Esophagus squamous epithelium (tissue), 5 donors: ENCODE measurements at places on chromosomes 3 and 15.

GRCh38 chr3:128873244-128874022, 6.0 kb upstream of the ACAD9 start:
- no peak for DNase-seq

- DNase-seq = no peak
Observed at GRCh38 chr3:183370391-183370790, 58.0 kb downstream of the MCF2L2 start.

DNA sequence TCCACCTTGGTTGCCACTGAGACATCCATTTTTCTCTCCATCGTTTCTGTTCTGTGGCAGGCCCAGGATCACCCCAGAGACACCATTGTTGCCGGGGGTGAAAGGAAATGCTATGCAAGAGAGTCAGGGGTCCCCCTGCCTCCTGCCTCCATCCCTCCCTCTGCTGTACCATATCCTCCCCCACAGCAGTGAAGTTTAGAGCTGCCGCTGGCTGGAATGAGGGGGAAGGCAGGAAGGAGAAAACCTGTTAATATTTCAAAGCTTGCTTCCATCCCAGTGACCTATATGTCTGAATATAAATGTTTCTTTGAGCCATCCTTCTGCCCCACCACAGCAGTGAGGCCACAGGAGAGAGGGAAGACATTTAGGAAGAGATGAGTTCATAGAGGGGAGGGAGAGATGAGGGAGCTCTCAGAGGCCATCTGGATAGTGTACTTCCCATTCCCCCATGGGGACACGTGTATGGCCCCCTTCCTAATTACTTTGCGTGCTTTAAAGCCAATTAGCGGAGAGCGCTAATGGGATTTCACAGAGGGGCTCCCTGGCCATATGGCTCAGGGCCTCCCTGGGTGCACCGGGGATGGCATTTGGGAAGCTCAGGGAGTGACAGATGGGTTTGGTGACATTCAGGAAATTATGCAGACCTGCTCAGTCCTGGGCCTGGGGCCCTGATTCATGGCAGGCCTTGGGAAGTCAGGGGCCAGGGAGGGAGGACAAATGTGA, 40.4 kb upstream of the CHRNB4 start:
- DNase-seq = no peak

DNA sequence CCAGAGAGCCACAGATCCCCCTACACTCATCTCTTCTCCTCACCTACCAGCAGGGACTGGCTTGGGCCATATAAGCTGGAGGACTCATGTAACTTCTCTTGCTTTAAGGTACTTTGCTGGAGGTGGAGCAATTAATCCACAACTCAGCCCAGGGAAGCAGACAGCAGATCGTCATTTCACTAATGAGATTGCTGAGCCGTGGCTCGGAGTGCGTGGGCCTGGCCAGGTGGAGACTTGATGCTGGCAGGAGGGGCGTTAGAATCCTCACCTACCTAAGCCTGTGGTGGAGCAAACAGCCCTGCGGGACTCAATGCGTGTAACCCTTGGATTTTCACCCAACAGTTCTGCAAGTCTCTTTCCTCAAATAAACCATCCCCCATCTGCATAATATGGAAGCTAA, 253.2 kb downstream of the RORA start:
- no peak for DNase-seq

- no peak for DNase-seq
Observed at GRCh38 chr3:39088889-39089288, 18.5 kb downstream of the GORASP1 start.

DNA sequence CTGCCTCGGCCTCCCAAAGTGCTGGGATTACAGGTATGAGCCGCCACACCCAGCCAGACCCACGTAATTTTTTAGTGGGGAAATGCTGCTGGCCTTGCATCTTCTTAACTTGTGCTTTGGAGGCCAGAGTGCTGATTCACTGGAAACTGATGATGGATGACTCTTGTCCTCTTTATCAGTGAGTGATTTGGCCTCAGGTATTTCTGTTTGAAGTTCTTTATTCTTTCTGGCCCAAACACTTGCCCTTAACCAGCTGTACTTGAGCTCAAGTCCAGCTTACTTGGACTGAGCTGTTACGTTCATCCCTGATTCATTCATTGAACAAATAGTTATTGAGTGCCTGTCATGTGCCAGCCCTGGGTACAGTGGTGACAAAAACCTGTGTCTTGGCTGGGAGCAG, 4.2 kb downstream of the PTPN23 start:
- DNase-seq = no peak

DNA sequence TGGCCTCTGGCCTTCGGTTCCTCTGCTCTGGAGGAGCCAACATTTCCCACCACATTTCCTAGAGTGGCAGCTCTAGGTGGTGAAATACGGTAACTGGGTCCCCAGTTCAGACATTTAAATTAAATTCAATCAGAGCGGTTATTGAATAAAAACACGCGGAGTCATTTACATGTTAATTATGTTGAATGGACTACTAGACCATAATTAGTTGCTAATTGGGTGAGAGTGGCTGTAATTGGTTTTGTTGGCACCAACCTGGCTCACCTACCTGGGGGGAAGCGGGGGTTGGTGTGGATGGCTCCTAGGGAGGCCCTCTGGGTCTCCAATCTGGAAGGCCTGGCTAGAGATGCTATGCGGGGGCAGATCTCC, 12.7 kb downstream of the SEMA3F start:
- DNase-seq = no peak

DNA sequence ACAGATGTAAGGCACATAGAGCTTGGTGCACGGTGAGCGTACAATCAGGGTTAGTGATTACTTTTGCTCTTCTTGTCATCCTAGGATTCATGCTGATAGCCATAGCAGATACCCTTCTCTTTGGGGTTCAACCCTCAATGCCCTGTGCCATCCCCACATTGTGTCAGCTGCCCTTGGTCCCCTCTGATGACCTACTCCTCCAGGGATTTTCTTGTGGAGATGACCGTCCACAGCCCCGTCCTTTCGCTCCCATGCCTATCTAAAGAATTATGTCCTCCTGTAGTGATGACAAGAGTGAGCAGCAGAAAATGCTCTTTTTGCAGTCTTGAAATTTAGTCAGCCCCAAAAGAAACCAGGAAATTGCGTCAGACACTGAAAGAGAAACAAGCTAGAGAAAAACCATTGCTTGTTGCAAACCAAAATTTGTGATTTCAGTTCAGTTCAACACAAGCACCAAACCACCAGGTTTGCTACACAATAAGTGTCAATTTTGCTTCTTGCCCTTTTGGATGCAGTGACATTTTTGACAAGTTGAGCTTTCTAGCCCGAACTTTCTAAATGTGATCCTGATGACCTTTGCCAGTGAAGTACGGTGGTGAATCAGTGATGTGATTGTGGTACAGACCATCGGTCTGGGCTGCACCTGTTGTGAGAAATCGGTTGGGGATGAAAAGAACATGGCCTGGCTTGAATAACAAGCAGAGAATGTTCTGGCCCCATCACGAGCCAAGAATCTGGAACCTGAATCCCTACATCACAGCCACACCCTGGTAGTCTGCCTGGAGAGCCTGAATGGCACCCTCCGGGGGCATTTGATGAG, 41.3 kb downstream of the CMTM7 start:
- no peak for DNase-seq

DNA sequence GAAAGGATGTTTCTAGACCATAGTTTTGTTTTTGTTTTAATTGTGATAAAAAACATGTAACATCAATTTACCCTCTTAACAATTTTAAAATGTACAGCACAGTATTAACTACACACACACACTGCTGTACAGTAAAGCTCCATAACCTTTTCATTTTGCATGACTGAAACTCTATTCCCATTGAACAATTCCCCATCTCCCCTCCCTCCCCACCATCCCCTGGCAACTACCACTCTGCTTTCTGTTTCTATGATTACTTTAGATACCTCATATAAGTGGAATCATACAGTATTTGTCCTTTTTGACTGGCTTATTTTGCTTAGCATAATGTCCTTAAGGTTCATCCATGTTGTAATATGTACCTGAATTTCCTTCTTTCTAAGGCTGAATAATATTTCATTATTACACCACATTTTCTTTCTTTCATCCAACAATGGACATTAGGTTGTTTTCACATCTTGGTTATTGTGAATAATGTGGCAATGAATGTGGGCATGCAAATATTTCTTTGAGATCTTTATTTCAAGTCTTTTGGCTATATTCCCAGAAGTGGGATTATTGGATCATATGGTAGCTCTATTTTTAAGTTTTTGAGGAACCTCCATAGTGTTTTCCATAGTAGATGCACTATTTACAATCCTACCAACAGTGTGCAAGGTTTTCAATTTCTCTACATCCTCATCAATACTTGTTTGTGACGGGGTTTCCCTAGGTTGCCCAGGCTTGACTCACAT, 10.7 kb downstream of the CHST14 start:
- DNase-seq = no peak

DNA sequence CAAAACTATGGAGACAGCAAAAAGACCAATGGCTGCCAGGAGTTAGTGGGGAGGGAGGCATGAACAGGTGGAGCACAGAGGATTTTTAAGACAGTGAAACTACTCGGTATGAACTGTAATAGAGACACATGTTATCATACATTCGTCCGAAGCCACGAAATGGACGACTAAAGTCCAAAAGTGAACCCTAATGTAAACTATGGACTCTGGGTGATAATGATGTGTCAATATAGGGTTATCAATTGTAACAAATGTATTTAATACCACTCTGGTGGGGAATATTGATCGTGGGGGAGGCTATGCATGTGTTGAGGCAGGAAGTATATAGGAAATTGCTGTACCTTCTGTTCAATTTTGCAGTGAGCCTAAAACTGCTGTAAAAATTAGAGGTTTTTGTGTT, 107.0 kb downstream of the CPN2 start:
- no peak for DNase-seq

- no peak for DNase-seq
Observed at GRCh38 chr3:57152151-57153143, 12.7 kb downstream of the IL17RD start.

DNA sequence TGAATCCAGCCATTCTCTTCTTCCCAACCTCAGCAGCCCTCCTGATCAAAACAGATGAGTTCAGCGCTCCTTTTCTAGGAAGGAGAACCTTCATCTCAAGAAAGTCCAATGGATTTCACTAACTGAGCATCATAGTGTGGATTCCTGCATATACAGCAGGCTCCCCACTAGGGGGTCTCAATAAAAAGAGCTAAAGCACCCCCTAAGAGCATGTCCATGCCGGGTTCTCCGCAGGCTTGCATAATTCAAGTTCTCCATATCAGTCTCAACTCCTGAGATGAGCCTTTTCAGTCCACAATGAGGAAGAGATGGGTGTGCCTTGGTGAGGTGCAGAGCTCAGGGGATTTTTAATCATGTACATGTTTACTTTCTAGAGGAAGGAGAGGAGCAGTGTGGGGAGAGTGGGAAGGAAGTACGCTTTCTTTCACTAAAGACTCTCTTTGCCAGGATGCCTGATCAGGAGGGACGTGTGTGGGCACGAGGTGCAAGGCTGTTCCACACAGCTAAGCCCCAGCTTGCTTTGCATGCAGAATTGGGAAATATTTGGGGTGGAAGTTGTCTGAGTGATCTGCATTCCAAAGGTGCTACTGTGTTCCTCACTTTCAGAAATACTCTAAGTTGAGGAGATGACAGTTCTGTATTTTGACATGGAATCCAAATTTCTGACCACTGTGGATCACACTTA, 563.5 kb downstream of the OCA2 start:
- no peak for DNase-seq

DNA sequence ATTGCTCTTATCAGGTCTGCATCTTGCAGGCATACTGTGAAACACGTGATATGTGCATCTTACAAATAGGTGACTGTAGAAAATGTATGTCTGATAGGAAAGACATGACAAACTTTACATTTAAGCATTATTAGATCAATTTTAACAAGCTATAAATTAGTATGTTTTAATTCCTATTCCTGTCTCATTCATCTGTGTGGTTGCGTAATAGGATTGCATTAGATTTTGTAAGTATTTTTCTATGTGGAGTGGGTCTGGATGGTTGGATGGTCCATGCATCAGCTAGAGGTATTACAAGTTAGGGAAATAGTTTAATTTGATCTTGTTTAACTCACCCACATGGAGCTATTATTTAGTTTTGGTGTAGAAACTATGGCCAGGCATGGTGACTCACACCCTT, 18.8 kb downstream of the ASTE1 start:
- DNase-seq = no peak

GRCh38 chr15:40421246-40422157, 15.9 kb downstream of the IVD start:
- DNase-seq = no peak

GRCh38 chr3:65497846-65498245, 540.9 kb downstream of the MAGI1 start:
- no peak for DNase-seq

DNA sequence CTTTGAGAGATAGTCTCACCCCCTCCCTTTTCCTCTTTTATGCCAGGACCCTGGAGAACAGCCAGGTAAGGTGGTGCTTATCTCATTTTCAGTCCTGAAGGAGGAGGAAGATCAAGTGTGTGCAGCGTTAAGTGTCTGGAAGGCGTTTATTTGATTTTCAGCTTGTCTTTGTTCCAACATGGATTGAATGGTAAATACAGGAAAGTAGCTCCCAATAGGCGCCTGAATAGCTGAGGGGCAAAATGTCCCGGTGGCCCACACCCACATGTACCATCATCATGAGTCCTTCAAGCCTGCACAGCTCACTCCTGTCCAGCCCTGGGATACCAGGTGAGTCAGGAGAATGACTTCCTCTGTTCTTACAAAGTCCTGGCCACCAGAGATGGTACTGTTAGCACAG, 73.5 kb downstream of the CEMIP start:
- no peak for DNase-seq

DNA sequence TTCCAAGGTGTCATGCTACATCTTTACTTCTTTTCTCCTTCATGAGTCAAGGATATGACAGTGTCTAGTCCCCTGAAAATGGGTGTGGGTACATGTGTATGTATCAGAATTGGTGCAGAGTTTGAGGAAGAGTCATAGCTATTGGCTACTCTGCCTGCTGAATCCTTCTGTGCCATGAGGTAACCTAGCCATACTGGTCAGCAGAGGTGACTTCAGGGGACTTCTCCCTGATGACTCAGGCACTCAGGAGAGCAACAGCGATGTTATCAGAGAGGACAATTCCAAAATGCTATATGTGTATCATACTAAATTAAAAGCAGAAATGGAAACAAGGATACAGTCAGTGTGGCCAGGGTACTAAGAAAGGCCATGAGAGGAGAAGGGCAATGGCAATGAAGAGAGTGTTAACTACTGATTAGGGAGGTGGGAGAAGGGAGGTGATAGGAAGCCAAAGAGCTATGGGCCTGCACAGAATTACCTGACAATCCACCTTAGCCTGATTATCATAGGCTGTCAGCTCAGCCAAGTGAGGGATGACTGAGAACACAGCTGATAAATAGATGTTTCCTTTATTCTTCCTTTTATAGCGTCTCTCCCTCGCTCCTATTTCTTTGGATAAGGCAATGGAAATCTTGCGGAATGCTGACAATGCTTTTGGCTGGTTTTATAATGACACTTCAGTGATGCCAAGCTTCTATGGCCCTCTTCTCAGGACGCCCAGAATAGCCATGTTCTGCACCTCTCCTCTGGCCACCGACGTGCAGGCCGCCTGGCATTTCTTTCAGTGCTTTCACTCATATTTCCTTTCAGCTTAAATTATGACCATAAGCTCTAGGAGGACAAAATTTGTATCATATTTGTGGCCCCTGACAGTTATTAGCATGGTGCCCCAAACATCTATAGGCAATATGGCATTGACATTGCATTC, 90.6 kb downstream of the FGF12 start:
- no peak for DNase-seq
